CD8-positive, alpha-beta T cell (primary cell): ENCODE measurements at places on chromosomes 7 and 10.

DNA sequence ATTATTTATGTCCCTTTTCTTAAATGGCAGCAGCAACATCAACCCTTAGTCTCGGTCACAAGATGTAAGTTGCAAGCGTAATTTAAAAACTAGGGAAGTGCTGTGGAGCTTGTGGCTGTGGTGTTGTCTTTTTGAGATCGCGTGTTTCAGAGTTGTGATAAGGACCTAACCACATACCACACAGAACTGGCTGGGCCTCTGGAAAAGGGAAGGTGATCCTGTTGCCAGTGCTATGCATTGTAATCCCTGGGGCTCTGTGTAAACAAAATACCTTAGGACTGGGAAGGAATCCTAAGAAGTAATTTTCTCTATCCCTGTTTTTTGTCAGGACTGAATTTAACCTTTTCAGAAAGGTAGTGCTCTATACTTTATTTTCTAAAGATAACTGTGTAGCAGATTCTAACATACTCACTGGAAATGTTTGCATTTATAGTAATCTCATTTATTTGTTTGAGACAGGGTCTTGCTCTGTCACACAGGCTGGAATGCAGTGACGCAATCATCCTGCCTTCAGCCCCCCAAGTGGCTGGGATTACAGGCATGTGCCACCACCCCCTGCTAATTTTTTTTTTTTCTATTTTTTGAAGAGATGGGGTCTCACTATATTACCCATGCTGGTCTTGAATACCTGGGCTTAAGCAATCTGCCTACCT, 60.4 kb downstream of the INPP5F start:
- DNase-seq, result no peak

- no peak for DNase-seq
Measured at GRCh38 chr7:124702385-124702784, 63.2 kb downstream of the GPR37 start.

DNA sequence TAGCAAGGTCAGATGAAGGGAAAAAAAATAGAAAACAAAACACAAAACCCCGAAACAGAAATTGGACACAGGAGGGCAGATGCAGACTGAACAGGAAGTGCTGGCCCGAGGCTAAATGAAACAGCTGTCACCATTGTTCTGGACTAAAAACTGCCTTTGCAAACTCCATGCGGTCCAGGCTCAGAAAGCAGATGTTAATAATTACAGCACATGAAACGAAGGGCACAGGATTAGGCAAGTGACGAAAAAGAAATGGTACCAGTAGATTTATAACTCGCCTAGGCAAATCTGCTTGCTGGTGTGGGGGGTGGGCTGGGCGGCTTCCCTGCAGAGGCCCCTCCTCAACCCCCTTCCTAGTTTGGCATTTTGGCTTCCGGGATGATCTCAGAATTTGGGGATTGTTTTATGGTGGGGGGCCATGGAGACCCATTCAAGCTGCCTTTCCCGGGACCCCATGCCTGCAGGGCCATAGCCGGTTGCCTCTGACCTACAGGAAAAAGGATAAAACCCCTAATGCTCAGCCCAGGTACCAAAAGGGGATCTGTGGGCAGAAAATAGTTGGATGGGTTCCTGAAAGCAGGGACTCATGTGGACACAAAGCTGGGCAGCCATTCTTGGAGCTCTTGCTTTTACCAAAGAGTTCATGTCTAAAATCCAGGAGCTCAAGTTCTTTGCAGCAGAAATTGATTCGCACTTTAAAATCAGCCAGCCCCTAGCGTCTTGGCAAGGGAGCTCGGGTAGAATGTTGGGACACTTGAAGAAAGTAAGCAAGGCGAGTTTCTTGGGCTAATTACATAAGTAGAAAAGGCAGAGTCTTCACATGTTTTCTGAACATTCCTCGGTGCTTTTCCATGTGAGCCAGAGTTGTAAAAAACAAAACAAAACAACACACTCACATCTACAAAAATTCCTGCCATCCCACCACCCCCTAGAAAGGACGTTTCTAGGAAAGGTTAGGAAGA, 39.0 kb upstream of the EMX2 start:
- no peak for DNase-seq

GRCh38 chr7:26584987-26585665, 279.3 kb downstream of the SKAP2 start:
- no peak for DNase-seq

- DNase-seq, result no peak
Measured at GRCh38 chr10:118472415-118473304, 122.8 kb downstream of the PRLHR start.

- DNase-seq, result no peak
Measured at GRCh38 chr7:137936509-137937201, 65.2 kb downstream of the CREB3L2 start.

DNA sequence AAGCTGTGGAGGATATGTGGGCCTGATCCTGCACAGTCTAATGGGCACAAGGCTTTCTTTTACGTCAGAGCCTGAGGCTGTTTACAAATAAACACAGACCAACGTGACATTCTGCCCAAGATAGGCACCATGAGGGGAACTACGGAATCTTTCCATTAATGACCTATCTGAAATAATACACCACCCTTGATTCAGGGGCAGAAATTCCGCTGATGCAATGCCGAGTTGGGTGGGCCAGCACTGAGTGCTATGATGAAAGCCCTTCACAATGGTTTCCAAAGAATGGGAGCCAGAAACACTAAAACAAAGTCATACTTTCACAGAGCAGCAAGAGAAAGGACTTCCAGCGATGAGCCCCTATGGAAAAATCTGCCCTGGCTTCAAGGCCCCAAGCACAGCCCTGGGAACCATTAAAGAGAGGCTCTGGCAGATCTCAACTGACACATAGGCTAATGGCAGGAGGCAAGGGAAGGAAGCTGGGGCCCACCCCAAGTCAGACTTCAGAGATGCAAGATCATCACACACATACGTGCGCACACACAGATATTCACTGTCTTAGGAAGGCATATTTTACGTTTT, 72.2 kb upstream of the DLX6 start:
- no peak for DNase-seq

GRCh38 chr10:7301006-7301778, 109.6 kb downstream of the SFMBT2 start:
- no peak for DNase-seq

- DNase-seq, result no peak
Measured at GRCh38 chr7:102232611-102233286, 53.9 kb upstream of the SH2B2 start.

DNA sequence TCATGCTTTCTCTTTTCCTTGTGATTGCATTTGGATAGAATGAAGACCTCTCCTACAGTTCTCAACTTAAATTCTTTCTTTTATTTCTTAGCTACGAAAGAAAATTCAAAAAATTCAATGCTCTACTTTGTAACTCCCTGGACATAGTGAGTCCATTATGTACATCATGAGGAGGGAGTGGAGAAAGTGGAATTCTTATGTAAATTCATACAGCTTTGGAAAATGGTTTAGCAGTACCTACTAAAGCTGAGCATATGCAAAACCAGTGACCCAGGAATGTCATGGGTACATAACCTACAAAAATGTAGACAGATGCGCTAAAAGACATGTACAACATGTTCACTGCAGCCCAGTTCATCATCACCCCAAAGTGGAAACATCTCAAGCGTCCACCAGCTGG, 8.8 kb upstream of the PRKCQ start:
- no peak for DNase-seq

GRCh38 chr7:105354383-105354782, 34.3 kb downstream of the SRPK2 start:
- DNase-seq, result no peak

DNA sequence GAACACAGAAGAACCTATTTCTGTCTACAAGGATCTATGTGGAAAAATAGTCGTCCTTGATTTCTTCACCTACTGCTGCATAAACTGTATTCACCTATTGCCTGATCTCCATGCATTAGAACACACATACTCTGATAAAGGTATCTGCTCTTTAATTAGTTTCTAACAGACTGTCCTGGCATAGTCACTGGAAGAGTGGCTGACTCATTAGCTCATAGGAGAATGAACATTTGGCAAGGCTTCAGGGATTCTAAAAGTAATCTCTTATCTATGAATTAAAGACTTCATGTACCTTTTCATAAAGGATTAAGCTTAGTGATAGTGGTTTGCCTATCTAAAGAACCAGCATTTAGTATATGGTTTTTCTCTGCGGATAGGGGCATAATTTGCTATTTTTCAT, 4.1 kb downstream of the NHLRC2 start:
- DNase-seq, result no peak

- DNase-seq, result no peak
Measured at GRCh38 chr10:34880817-34881216, 65.7 kb upstream of the PARD3 start.

DNA sequence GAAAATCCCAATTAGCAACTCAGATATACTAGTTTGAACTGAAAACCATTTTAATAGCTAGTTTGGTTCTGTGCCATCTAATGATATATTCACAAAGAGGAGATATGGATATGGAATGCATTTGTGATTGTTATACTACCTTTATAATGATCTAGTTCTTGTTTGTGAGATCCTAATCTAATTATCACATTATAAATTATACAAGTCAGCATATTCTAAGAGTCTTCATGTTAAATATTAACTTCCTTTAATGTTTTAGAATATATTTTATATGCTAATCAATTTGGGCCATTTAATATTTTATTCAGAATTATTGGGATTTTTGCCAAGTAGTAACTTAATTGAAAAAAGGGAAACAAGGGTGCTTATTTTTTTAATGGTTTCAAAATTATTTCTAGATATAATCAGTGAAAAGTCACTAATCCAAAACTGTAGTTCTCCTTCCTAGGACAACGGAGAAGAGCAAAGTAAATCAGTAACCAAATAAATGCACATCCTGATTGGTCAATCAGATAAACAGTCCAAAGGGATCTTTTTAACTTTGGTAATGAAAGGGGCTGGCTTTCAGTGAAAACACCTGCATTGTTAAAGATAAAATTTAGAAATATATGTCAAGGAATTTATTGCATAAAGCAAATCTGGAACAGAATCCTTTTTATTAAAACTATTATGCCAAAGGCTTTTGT, 173.9 kb upstream of the MEOX2 start:
- no peak for DNase-seq

- DNase-seq, result no peak
Measured at GRCh38 chr7:156192921-156193320, 380.7 kb upstream of the SHH start.

- no peak for DNase-seq
Measured at GRCh38 chr10:114718374-114718773, 60.3 kb upstream of the ABLIM1 start.

GRCh38 chr7:77570330-77571011, 33.4 kb downstream of the PTPN12 start:
- DNase-seq, result no peak

GRCh38 chr7:44519546-44519945, 21.6 kb downstream of the NPC1L1 start:
- no peak for DNase-seq

DNA sequence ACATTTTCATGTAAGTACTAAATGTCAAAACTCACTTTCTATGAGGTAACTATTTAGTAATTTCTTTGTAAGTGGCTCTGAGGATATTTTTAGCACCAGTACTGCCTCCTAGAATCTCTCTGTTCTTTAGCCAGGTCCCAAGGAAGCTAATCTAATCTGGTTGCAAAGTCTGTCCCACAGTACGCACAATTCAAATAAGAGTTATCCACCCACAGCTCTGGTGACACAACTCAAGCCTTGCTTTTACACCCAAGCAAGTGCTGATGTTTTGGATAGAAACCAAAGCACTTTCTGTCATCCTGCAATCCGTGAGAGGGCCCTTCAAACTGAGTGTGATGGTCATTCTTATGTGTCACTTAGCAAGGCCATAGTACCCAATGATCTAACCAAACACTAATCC, 14.5 kb downstream of the GIMAP5 start:
- DNase-seq, result no peak

GRCh38 chr10:76357726-76358415, 926.4 kb downstream of the LRMDA start:
- DNase-seq, result no peak

- DNase-seq, result no peak
Measured at GRCh38 chr7:116740755-116741462, 68.9 kb downstream of the MET start.

GRCh38 chr10:21031232-21031795, 134.2 kb upstream of the NEBL start:
- DNase-seq, result no peak

DNA sequence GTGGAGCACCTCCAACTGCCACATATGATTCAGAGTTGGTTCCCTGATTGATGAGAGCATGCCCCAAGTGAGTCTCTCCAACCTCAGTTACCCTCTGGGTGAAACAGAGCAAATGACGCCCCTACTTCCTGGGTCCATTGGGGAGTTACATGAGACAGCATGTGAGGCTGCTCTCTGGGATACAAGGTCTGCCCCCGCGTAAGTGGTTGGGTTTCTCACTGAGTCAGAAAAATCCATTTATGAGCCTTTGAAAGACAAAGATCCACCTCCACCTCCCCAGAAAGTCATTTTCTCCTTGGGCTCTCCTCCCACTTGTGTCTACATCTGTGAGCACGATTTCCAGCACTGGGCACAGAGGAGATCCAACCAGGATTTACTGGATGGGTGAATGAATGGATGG, 70.7 kb upstream of the DNAAF5 start:
- DNase-seq, result no peak

DNA sequence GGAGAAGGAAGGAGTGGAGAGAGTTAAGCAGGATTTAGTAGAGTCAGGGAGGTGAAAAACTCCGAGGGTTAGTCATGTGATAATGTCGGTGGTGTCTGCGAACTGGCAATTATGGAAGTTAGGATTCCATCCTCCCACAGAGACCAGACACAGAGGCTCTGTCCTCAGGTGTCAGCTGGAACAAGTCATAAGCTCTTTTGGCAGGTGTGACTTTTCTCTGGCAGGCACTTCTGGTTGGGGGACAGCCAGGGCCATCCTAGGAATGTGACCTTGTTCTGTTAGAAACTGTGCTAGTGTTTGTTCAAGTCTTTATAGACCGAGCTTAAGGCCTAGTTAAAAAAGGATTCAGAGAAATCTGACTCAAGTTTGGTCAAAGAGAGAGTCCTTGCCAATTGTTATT, 371.0 kb downstream of the DPP6 start:
- DNase-seq, result no peak

GRCh38 chr10:70602665-70603448, at the start of gene PRF1:
TSS of gene PRF1 (minus strand) at chr10:70602741. CDS start at chr10:70600902, 1,839 bp downstream.
- peak; percentile 93 for DNase-seq

DNA sequence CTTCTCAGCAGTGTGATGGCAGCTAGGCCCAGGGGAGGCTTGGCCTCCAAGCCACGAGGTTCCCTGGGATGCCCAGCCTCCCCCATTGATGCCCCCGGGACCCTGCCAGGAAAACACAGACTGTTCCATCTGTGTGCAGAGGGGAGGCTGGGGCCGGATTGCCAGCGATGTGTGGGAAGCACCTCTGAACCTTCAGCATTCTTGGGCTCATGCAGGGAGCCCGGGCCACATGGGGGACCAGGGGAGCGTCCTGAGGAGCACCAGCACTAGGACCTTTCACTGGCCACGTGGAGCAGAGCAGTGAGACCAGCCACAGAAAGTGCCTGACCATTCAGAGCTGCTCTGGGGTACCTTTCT, 2.6 kb downstream of the IMPDH1 start:
- no peak for DNase-seq

- no peak for DNase-seq
Measured at GRCh38 chr10:87589645-87590051, 70.0 kb upstream of the PAPSS2 start.
